ENCODE measurements at places on chromosomes 5 and 9.
A peak's percentile ranks its signal among the peaks of the same experiment; 100 is the strongest.

DNA sequence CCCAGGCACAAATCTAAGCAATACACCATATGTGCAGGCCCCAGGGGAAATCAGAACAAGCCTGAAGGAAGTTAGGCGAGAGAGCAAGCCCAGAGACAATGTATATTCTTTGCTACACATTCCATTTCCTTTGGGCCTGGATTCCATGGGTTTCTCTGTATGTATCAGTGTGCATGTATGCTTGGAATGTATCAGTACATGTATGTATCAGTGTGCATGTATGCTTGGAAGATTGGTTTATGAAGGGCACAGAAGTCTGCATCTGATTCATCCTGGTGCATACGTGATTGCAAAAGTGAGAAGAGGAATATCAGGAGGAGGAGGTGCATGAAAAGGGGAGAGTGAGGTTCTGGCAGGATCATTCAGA is 232.6 kb upstream of the ANKRD55 start:
- DNase-seq = no peak

GRCh38 chr5:93246090-93246855 is 334.7 kb downstream of the NR2F1-AS1 start:
- DNase-seq = peak; percentile 77

DNA sequence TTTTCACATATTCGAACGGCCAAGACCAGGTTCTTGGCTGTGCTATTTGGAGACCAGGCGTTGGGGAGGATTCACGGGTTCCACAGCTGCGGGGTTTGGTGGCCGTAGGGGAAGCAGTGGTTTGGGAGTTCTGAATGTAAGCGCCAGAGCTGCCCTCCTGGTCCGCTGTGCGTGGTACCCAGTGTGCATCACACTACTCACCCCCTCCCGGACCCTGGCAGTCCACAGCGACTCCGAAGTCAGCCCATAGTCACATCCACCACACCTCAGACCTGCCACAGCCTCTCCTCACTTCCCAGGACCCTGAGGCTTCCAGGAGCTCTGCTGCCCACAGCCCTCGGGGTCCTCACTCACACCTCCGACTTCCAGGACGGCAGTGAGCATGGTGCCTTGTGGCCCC is 26.8 kb downstream of the AMBP start:
- DNase-seq = no peak

GRCh38 chr5:114648940-114649339 is 287.1 kb downstream of the KCNN2 start:
- DNase-seq = no peak

- DNase-seq = peak; percentile 91
Measured at GRCh38 chr5:79025054-79025472, 40.0 kb upstream of the ARSB start.

- DNase-seq = no peak
Measured at GRCh38 chr5:162817364-162817763, 620.0 kb upstream of the CCNG1 start.

- no peak for DNase-seq
Measured at GRCh38 chr9:75683591-75683990, 206.9 kb upstream of the PCSK5 start.

- DNase-seq = no peak
Measured at GRCh38 chr5:39201160-39201780, 18.1 kb downstream of the FYB1 start.

- DNase-seq = peak; percentile 24
Measured at GRCh38 chr5:126488443-126489065, 65.3 kb downstream of the GRAMD2B start.

- no peak for DNase-seq
Measured at GRCh38 chr9:130607640-130608420, 28.5 kb downstream of the FUBP3 start.

DNA sequence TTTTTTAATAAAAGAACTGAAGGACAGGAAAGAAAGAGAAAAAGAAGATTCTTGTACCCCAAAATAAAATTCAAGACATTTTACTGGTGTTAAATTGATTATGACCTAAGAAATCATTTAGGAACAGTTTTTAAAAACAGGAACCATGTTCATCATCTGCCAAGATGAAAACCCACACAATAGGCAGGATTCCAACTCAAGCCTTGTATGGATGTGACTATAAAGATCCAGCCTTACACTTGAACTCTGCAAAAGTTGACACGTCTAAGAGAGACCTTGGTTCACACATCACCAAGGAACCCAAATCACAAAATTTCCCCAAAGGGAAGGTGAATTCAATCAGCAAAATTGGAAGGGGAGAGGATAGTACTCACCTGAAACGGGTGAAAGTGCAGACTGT is 82.6 kb downstream of the SMIM23 start:
- DNase-seq = no peak

GRCh38 chr9:122468735-122469134 is 9.0 kb downstream of the OR1J1 start:
- no peak for DNase-seq

DNA sequence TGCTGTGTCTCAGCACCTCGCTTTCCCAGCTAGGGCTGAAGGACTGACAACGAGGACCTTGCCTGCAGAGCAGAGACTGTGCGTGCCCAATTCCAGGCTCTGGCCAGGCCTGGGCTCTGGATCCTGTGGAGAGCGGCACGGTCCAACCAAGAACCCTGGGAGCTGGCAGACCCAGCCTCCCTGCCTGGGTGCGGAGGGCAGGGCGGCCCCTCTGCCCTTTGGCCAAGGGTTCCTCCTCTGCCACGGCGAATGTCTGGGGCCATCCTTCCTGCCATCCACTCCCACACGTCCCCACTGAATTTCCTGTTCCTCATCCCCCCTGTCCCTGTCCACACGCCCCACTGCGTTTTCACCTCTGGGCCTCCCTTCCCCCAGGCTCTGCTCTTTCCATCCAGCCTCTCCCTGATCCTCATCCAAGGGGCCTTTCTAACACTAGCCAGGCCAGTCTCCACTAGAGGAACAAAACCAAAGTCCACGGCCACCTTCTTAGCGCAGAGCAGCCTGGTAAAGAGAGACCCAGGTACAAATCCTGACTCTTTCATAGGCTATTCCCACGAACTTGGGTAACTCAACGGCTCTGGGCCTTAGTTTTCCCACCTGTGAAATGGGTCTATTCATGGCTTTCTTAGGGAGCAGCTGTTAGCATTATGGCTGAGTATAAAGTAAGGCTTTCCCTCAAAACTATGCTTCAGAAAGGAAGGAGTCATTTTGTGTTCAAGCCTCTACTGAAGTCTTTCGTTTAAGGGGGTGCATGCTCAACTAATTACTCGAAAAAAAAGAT is 95.5 kb upstream of the PHYKPL start:
- no peak for DNase-seq

- DNase-seq = no peak
Measured at GRCh38 chr9:127140842-127141675, 18.6 kb upstream of the ANGPTL2 start.

- DNase-seq = no peak
Measured at GRCh38 chr5:98608052-98608451, 165.4 kb upstream of the RGMB start.

DNA sequence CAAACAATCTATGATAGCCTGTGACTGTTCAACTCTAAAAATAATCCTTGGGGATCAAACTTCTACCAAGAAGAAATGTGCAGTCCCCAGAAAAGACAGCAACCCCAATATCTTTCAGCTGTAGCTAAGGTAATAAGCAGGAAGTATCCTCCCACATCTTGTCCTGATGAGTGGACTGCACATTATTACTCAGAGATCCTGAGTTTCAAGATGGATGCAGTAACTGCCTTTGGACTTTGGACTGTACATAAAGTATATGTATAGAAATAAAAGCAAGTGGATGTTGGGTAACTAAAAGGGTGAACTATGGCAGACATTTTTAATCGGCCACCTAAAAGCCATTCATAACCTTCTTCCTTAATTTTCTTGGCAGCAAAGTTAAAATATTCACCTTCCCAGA is 45.1 kb downstream of the SMIM23 start:
- DNase-seq = no peak

GRCh38 chr9:96048104-96048955 is 172.8 kb downstream of the ERCC6L2 start:
- DNase-seq = peak; percentile 80

GRCh38 chr5:83488271-83488670 is 16.7 kb downstream of the VCAN start:
- DNase-seq = no peak

DNA sequence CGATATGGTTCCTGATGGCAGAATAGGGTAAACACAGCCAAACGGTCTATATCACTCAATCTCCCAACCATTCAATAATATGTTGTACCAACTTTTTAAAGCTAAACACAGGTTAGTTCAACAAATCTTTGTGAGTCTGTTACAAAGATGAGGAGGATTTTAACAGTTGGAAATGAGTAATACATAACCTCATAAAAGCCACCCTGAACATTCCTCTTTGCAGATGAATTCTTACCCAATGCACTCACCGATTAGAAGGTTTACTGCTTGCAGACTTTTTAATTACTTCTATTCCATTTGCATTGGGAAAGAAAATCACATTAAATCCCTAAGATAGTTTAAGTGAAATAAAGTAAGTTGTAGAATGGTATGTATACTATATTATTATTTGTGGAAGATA is 23.3 kb upstream of the TRMT10B start:
- no peak for DNase-seq

DNA sequence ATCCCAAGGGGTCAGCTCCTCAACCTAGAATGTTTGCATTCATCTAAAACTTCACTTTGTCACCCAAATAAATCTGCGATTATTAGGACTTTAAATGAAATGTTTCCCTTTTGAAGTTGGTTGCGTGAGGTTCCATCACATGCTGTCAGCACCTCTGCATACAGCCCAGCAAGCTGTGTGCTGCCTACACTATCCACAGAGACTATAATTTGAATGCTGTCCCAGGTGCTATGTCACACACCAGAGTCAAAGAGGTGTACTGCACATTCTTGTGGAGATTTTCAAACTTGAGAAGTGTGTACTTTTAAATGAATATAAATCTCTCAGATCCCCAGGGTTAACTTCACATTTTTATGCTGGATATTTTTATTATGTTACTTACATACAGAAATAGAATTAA is 19.3 kb upstream of the CKS2 start:
- DNase-seq = no peak

- no peak for DNase-seq
Measured at GRCh38 chr9:20728493-20729220, 44.6 kb downstream of the FOCAD start.

GRCh38 chr9:72592502-72593403 is 71.3 kb downstream of the TMC1 start:
- DNase-seq = peak; percentile 65

GRCh38 chr5:125722550-125722949 is 700.7 kb upstream of the GRAMD2B start:
- no peak for DNase-seq

DNA sequence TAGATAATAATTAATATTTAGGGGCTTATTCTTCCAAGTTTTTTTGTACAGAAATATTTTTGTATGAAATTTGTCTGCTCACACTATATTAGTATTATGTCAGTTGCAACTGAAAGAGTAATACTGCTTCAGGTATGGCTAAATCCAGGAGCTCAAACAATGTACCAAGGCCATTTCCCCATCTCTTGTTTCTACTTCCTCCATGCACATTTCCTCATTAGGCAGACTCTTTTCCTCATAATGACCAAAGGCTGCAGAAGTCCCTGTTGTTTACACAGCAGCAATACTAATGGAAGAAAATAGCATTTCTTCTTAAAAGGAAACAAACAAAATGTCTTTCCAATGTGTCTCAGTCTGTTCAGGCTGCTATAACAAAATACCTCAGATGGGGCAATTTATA is 9.2 kb upstream of the OTULINL start:
- no peak for DNase-seq

DNA sequence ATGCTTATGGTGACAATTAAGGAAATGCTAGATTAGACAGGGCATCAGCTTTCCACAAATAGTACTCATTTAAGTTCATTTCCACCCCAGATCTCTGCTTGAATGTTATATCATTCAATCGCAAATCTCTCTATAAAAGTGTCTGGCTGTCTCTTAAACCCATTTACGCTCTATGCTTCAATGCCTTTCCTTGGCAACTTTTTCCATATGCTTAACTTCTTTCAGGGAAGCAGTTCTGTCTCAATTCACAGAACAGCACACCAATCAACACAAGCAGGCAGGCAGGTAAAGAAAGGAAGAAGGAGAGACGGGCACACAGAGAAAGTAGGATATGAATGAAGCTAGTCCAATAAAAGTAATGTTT is 243.1 kb downstream of the DENND1A start:
- peak; percentile 92 for DNase-seq

DNA sequence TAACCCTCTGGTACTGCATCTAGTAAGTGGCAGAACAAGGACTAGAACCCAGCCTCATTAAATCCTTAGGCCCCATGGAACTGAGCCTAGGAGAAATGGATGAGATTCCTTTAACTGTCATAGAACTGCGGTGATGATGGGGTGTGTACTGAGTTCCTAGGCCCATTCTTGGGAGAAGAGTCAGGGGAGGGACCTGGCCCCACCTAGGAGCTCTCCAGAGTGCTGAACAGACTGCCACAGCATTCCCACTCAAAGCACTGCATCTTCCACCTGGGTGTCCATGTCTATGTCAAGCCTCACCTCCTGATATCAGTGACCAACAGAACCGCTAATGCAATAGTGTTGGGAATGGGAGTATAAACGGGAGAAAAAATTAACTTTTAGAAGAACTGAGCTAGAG is 36.6 kb downstream of the TTLL11 start:
- no peak for DNase-seq

- DNase-seq = peak; percentile 83
Measured at GRCh38 chr5:177403792-177404640, 3.6 kb upstream of the PFN3 start.

DNA sequence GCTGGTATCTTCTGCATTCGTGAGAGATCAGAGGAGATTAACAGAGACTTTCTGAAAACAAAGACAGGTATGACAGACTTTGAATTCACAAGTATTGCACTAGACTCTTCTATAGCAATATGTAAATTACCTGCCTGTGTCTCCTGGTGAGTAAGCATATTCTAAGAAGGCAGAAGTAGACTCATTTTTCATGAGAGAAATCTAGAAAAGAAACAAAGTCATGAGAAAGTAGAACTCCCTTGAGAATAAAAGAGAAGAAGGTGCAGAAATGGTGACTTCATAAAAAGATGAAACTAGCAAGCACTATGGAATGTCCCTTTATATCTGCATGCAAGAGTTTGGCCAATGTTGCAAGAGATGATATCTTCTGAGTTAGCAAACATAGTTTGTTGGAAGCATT is 419.8 kb downstream of the DMRT2 start:
- no peak for DNase-seq

DNA sequence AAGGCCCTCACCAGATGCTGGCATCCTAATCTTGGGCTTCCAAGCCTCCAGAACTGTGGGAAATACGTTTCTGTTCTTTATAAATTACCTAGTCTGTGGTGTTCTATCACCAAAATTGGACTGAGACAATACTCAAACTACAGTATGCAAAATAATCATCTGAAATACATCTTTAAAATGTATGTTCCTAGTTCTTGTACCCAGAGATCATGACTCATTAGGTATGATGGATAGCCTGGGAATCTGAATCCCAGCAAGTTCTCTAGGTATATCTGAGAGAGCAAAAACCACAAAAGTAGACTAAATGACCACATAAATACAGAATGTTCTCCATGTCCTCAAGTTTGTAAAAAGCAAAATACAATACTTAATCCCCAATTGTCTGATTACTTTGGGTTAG is 166.3 kb downstream of the YIPF5 start:
- no peak for DNase-seq

GRCh38 chr5:17428176-17428800 is 69.7 kb upstream of the TAF11L2 start:
- DNase-seq = no peak

- no peak for DNase-seq
Measured at GRCh38 chr9:132694144-132694543, 23.9 kb downstream of the GTF3C4 start.
